Activated naive CD4-positive, alpha-beta T cell (primary cell): ENCODE measurements at places on chromosomes 6 and 20.

DNA sequence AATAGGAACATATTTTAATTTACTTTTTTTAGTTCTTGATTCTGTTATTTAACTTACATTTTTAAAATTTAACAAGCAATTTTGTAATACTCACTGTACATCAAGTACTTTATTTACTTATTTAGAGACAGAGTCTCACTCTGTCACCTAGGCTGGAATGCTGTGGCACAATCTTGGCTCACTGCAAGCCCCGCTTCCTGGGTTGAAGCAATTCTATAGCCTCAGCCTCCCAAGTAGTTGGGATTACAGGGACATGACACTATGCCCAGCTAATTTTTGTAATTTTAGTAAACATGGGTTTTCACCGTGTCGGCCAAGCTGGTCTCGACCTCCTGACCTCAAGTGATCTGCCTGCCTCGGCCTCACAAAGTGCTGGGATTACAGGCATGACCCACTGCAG is 7.0 kb downstream of the BTN3A3 start:
- no peak for DNase-seq

- DNase-seq = no peak
Observed at GRCh38 chr6:15309611-15310283, 63.9 kb downstream of the JARID2 start.

- DNase-seq = no peak
Observed at GRCh38 chr6:130537447-130537846, 171.6 kb downstream of the TMEM200A start.

GRCh38 chr6:169959136-169960002 is 207.9 kb downstream of the ERMARD start:
- peak; percentile 37 for DNase-seq

DNA sequence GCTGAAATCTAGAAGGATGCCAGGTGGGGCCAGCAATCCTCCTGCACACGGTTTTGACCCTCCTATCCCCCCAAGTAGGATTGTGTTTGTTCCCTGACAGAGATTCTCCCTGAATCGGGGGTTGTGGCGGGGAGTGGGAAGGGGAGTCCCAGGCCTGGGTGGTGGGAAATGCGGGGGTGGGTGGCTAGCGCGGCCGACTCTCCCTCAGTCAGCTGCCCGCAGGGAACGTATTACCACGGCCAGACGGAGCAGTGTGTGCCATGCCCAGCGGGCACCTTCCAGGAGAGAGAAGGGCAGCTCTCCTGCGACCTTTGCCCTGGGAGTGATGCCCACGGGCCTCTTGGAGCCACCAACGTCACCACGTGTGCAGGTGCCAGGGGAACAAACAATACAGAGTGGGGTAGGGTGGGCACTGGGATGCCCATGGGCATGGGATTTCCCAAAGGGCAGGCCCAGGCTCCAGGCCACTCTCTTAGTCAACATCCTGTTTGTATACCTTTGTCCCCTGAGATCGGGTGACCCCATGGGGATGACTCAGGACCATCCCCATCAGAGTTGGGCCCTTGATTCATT is 16.1 kb upstream of the ZNF76 start:
- DNase-seq = no peak

GRCh38 chr6:122736616-122737015 is 42.9 kb upstream of the FABP7 start:
- no peak for DNase-seq

DNA sequence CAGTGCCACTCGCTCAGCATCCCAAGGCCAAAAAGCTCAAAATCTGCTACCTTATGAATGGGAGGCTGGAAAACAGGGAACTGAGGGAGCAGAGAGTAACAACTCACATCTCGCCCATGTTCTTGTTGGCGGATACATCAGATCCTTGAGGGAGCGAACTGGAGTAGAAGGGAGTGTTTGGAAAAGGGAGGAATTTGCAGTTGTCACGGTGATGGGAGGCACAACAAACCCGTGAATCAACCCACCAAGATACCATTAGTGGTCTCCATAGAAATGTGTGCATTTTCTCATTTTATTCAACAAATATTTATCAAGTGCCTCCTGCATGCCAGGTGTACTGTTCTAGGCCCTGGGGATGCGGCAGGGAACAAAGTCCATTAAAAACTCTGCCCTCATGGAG is 212.1 kb downstream of the EYA2 start:
- no peak for DNase-seq

GRCh38 chr6:17724341-17724740 is 17.6 kb upstream of the NUP153 start:
- DNase-seq = no peak

GRCh38 chr6:151027295-151027747 is 161.8 kb downstream of the MTHFD1L start:
- DNase-seq = no peak

- DNase-seq = no peak
Observed at GRCh38 chr6:155301867-155302266, 12.4 kb downstream of the TFB1M start.

DNA sequence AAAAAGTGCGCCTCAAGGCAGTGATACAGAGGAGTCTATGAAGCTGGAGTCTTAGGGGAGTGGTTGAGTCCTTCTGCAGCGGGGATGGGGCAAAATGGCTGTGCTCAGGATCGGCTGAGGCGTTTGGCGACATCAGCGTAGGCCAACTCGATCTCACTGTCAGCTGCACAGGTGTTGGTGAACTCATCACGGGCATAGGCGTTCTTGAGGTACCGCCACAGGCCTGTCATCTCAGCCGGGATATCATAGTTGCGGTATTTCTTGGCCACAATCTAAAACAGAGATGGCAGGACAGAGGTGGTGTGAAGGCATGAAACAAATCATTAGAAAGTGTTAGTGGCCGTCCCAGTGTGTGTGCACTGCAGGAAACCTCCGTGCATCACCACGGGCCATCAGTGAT is 112.7 kb downstream of the CLIC5 start:
- no peak for DNase-seq

GRCh38 chr6:131736811-131737210 is 26.0 kb upstream of the CTAGE9 start:
- no peak for DNase-seq

DNA sequence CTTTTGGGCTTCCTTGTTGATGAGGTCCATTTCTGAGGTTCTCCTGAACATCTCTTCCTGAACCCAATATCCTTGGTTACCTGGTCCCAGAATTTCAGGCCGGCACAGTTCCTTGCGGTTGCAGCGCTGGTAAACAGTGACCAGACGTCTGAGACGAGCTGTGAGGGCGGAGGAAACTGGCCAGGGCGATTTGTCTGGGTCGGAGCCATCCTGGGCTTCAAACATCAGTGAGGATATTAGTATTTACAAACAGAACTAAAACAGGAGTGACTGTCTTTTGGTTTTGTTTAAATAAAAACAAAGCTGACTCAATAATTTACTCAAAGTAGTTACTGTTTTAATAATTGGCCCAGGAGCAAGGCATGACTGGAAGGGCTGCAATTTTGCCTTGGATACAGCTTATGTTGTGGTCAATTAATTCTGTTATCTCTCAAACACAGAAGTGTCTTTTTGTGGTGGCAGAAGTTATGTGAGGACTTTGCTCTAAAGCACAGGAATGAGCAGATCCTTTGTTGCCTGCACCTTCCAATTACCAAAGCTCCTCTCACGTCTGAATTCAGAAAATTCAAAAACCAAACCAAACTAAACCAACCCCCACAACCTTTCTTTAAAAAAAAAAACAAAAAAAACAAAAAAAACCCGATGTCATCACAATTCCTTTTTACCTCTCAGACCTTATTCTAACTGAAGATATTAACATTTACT is 58.7 kb upstream of the EMILIN3 start:
- DNase-seq = no peak

DNA sequence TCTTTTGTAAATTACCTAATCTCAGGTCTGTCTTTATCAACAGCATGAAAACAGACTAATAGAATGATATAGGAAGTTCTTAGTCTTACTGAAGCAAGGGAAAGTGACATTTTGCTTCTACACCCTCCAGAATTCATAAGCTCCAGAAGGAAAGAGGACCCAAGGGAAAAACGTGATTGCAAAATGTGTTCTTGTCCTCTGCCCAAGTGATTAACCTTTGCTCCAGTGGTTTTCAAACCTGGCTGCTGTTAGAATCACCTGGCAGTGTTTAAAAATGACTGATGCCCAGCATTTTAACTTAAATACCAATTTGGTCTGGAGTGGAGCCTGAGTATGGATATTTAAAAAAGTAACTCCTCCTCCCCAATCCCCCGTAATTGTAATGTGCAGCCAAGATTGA is 191.4 kb downstream of the SLC16A10 start:
- DNase-seq = no peak

- no peak for DNase-seq
Observed at GRCh38 chr6:134117409-134117808, 65.0 kb upstream of the SLC2A12 start.

DNA sequence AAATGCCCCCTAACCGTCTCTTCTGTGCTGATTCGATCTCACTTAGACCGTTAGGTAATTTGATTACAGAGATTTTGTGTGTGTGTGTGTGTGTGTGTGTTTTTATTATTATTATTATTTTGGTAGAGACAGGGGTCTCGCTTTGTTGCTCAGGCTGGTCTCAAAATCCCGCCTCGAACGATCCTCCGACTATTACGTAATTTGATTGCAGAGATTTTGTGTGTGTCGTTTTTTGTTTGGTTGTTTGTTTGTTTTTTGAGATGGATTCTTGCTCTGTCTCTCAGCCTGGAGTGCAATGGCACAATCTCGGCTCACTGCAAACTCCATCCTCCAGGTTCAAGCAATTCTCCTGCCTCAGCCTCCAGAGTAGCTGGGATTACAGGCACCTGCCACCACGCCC is 28.3 kb downstream of the FOXF2 start:
- no peak for DNase-seq

- no peak for DNase-seq
Observed at GRCh38 chr20:34557936-34558319, 590 bp upstream of the MAP1LC3A start.

GRCh38 chr6:89161326-89162046 is 15.6 kb downstream of the PM20D2 start:
- DNase-seq = no peak

DNA sequence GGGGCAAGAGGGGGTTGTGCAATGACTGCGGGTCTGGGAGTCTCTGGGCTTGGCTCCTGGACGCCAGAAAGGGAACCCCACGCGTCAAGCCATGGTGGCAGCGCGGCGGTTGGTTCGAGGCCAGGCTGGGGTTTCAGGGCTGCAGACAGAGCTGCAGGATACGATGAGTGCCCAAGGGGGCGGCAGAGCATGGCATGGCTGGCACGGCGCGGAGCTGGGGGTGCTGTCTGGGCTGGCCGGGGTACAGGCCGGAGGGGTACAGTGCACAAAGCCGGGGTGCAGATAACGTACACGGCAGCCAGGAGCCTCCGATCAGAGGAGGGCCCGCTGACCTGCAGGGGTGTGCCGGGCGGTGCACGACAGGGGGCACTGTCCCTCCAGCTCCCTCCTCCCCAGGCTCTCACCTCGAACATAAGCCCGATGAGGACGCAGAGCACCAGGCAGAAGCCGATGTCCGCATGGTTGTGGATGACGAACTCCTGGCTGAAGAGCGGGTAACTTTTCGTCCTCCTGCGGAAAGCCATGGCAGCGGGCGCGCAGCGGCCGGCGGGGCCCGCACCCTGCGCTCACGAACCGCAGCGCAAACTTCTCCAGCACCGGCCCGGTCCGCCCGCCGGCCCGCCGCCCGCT is 353 bp downstream of the TRAM2 start:
- peak; percentile 13 for DNase-seq

DNA sequence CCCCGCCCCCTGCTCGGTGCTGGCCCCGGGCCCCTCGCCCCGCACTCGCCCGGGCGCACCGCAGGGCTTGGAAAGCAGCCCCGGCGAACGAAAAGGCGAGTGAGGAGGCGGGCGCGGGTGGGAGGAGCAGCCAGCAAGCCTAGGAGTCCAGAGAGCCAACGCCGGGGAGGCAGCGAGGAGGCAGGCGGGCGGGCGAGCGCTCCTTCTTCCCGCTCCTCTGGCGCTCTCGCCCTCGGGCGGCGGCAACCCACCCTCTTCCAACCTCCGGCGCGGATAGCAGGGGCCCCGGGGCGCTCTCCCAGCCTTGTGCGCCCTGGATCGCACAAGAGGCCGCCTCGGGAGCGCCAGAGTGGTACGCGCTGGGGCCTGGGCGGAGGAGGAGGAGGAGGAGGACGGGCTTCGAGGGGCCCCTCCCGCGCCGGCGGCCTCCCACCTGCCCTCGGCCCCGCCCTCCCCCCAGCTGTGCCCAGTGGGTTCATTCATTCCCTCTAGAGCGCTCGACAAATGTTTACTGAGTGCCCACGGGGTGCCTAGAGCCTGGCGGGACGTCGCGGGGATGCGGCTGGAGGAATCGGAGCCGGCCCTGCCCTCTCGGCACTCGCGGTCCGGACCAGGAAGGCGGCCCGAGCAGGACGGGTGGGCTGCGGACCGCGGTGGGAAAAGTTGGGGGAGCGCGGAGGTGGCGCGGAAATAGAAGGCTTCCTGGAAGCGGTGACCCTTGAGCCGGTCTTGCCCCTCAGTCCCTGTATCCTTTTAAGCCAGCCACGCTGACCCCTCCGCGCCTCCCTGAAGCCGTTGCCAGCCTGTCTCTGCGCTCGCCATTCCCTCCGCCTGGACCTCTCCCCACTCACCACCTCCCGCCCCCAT is at the start of gene BMP7:
Gene BMP7 (minus strand): TSS at position 351 of the 867 bp plus-strand sequence. CDS start 519 bp downstream, outside the sequence.
- DNase-seq = no peak

DNA sequence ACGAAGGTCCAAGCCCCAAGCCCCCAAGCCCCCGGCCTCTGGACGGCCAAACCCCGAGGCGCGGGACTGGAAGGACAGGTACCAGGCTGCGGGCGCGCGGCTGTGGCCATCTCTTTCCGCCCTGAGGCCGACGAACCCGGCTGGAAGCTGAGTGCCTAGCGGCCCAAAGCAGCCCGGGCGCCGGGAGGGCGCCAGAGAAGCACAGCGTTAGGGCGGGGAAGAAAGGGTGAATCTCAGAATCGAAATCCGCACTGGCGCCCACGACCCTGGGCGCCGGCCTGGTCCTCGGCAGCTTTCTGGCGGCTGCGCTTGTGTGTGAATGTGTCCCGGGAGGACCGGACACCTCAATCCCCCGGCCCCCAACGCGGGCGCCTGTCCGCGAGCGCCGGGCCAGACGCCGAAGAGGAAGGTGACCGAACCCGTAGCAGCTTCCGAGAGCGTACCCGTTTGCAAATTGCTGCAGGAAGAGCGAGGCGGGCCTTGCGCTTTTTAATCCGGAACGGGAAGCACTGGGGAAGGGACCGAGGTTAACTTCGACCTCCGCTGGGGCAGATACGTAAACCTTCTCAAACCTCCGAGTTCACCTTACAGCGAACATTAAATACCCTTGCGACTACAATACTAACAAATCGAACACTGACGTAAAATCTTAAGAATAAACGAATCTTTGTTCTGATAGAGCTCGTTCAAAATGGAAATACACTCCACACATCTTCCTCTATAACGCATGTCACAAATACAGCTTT is 2.9 kb downstream of the NRN1 start:
- DNase-seq = no peak

- DNase-seq = no peak
Observed at GRCh38 chr20:22826306-22827230, 208.5 kb upstream of the SSTR4 start.

- no peak for DNase-seq
Observed at GRCh38 chr6:158506601-158507000, 53.3 kb upstream of the TMEM181 start.

GRCh38 chr6:160279850-160280249 is 21.2 kb upstream of the SLC22A2 start:
- no peak for DNase-seq
